ENCODE measurements at places on chromosomes 16 and 17.

DNA sequence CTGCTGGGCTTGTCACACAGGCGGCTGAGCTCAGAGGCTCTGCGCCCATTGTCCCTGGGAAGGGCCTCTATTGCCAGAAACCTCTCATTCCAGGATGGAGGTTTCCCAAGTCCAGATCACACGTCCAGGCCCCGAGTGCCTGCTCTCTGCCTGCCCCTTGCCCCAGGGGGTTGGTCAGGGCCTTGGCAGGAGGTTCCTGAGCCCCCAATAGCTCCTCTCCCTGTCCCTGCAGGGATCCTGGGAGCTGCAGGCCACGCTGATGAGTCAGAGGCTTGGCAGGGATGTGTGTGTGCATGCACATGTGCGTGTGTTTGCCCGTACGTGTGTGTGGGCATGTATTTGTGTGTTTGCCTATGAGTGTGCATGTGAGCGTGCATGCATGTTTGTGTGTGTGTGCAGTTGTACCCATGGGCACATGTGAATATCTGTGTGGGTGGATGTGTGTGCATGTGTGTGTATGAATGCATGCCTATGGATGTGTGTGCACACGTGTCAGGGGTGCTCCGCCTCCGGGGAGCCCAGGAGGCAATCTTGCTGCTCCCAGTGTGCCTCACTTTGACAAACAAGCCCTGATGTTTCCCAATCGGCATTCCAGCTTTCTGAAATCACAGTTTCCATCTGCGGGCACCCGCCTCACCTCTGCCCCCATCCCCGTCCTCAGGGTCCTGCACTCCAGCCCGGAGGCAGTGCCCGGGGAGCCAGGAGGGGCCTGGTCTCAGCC, 98.4 kb upstream of the GSE1 start:
- DNase-seq: peak; percentile 80

DNA sequence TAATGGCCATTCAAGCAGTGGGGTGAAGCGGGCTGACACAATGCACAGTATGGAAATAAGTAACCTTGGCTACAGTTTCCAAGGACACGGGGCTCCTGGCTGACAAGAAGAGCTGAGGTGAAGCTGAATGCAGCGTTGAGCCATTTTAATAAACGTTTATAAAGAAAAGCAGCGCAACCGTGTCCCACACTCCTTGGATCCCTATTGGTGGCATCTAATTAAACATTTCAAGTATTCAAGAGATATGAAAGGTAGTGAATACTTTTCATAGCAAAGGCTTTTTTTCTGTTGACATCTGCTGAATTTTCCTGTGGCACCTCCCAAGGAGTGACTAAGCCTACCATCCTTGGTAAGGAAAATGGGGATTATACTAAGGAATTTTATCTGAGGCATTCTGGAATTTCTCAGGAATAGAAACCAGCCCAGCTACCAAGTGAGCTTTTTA, 26.5 kb downstream of the DUSP14 start:
- DNase-seq: no peak

GRCh38 chr16:17467923-17468540, 2.7 kb downstream of the XYLT1 start:
- peak; percentile 83 for DNase-seq

DNA sequence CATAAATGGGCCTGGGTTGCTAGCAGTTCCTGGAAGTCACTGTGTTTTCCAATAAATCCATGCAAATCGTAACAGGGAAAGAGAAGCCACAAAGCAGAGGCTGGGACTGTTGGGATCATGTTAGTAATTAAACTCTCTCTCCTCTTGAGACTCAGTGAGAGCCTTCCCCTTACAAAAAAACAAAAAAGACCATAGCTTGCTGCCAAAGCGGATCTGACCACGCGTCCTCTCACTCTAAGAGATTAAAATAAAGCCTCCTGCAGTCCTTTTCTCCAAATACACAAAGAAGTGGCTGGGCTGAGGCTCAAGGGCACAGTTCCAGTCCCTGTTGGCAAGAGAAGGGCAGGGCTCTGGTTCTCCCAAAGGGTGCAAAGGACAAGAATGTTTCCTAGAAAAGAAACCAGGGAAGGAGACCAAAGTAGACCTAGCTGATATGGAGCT, 38.5 kb downstream of the PIGL start:
- DNase-seq: no peak

DNA sequence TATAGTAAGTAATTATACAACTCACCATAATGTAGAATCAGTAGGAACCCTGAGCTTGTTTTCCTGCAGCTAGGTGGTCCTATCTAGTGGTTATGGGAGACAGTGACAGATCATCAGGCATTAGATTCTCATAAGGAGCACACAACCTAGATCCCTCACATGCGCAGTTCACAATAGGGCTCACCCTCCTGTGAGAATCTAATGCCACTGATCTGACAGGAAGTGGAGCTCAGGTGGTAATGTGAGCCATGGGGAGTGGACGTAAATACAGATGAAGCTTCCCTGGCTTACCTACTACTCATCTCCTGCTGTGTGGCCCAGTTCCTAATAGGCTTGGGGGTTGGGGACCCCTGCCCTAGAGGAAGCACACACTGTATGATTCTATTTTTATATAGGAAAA, 21.8 kb upstream of the ZNF469 start:
- DNase-seq: no peak

DNA sequence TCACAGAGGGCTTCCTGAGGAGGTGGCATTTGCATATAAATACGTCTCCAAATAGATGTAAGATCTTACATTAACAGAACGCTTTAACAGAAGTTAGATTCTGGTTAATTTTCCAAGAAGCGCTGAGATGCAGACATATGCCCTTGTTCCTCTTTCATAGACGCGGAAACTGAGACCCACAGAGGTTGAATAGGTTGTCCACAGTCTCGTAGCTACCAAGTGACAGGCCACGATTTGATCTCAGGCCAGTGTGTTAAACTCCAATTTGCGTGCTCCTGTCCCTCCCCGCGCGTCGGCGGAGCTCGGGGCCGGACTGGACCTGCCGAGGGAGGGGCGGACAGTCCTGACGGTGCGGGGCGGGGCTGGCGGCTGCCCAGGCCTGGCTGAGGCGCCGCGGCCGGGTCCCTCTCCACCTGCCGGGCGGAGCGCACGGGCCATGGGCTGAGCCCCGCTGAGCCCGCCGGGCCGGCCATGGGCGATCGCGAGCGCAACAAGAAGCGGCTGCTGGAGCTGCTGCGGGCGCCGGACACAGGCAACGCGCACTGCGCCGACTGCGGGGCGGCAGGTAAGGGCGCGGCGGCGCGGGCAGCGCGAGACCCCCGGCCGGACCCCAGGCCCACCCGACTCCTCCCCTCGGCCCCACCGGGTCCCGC, at the start of gene ADAP2:
ADAP2 (plus strand) TSS at position 402 of the 653 bp plus-strand sequence; CDS start at position 472, 70 bp downstream.
- peak; percentile 8 for DNase-seq

DNA sequence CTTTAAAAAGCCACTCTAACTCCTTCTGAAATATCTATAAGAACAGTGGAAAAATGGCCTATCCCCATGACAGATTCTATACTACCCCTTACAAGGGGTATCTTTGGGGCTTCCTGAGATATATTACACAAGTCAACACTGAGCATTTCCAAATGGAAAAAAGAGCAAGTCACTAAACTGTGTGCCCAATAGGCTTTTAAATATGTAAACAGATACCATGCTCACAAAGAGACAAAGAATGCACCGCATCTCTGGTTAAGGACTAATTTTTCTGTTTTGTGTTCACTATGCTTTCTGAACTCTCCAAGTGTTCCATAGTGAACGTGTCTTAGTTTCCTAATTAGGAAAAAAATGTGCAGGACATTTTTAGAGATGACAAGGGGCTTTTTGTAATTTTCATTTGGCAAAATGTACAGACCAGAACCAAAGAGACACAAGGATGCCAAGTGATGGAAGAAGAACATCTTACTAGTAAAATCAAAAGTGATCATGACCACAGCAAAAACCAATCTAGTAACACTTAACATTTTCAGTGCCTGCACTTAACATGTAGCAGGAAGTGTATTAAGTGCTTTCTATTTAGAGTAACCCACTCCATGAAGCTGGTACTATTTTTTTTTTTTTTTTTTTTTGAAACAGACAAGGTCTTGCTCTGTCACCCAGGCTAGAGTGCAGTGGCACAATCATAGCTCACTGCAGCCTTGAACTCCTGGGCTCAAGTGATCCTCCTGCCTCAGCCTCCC, 21.5 kb downstream of the MYH11 start:
- DNase-seq: no peak

GRCh38 chr17:41785859-41786226, 668 bp downstream of the JUP start:
- DNase-seq: no peak

DNA sequence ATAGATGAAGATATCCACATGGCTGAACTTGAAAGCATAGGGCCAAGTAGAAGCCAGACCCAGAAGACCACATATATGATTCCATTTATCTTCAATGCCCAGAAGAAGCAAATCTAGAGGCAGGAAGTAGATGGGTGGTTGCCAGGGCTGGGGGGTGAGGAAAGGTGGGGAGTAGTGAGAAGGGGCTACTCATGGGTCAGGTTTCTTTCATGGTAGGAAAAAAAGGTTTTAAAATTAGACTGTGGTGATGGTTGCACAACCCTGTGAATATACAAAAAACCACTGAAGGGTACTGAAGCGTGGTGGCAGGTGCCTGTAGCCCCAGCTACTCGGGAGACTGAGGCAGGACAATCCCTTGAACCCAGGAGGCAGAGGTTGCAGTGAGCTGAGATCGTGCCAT, 5.4 kb downstream of the CD2BP2 start:
- DNase-seq: no peak

- no peak for DNase-seq
Measured at GRCh38 chr16:14955546-14956231, 18.4 kb downstream of the NPIPA1 start.

- no peak for DNase-seq
Measured at GRCh38 chr16:55179852-55180585, 144.0 kb upstream of the IRX6 start.

- DNase-seq: no peak
Measured at GRCh38 chr16:57809276-57810196, 7.2 kb upstream of the KIFC3 start.

DNA sequence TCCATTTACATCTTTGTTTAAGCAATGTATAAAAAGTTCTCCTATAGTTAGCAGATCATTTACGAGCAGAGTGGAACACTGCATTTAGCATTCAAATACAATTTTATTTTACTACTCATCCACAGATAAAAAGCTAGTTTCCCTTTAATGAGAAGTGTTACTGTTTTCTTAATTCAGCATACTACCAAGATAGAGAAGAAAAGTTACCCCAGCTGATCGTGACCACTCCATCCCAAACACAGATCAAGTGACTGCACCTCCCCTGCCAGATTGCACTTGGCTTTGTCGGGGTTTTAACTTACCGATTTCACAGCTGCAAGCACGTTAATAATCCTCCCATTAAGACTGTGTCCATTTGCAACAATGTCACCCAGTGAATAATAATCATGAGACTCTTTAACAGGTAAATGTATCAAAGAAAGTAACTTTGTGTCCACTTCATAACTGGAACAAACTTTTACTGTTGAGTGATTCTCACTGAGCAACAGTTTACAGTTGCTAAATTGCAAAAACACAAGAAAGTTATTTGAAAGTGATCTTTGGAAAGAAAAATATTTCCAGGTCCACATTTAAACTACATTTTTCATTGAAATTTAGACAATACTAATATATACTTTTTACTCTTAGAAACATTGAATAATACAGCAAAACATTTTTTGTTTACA, 14.4 kb downstream of the MEIOB start:
- DNase-seq: no peak

DNA sequence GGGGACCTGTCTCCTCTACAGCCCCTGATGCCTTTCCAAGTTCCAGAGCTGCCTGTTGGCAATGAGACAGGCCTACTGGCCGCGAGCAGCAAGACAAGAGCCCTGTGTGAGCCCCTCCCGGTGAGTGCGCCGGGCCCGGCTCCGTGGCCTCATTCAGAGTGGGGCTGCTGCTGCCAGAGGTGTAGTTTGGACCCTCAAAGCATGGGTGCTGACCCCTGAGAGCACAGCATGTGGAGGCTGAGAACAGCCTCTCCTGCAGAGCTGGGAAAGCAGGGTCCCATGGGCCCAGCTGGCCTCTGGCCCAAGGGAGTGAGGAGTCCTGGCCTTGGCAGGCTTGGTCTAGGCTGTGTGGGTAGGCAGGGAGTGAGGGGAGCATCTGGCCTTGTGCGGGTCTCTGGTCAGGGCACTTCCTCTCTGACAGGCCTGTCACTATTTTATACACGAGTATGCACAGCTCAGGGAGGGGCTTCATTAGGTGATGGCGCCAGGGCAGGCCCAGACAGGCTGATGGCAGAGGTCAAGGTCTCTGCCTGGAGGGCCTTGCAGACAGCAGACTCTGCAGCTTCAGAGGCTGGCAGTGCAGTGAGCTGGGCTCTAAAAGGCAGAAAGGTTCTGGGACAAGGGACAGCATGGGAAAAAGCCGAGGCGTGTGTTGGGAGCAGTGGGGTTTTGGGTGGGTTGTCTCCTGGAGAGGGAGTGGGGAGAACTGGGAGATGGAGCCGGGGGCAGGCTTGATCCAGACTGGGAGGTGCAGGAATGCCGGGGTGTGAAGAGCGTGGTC, 43.4 kb downstream of the ADCY7 start:
- peak; percentile 60 for DNase-seq

GRCh38 chr17:12958786-12959185, 59.0 kb downstream of the ELAC2 start:
- no peak for DNase-seq

- DNase-seq: no peak
Measured at GRCh38 chr16:87037012-87037411, 280.2 kb downstream of the C16orf95 start.

GRCh38 chr16:82651921-82652601, 25.3 kb downstream of the CDH13 start:
- DNase-seq: no peak

DNA sequence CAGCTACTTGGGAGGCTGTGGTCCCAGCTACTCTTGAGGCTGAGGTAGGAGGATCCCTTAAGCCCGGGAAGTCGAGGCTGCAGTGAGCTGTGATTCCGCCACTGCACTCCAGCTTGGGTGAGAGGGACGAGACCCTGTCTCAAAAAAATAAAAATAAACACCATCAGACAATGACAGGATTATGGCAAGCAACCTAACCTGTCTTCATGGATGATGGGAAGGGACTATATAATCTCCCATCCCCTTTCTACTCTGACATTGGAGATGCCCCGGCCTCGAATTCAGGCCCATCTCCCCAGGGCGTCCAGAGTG, 893 bp downstream of the TRIM25 start:
- no peak for DNase-seq

DNA sequence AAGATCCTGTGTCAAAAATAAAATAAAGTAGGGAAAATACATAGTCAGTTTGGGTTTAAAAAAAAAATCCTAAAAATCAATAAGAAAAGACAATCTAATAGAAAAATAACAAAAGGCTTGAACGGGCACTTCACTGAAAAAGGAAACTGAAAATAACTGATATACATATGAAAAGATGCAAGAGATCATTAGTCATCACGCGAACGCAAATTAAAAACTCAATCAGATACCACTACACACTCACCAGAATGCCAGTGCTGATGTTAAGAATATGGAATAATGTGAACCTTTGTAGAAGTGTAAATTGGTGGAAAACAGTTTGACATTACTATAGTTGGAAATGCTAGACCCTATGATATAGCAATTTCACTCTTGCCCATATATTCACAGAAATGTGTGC, 14.6 kb downstream of the GNGT2 start:
- DNase-seq: no peak

GRCh38 chr16:56684926-56685590, 2.8 kb downstream of the MT1X start:
- no peak for DNase-seq

GRCh38 chr17:69723741-69724140, 309.2 kb downstream of the MAP2K6 start:
- no peak for DNase-seq

- DNase-seq: peak; percentile 75
Measured at GRCh38 chr17:74744714-74745547, 3.5 kb upstream of the NHERF1 start.

All from BE2C (cell line).